Activated T-helper 17 cell treated with anti-CD3 and anti-CD28 coated beads, Interleukin-2, amount 50 U/mL, for 72 hours (primary cell): ENCODE measurements at places on chromosomes 4 and X. TPM values are rescaled to one million over a fixed set of nuclear protein-coding genes. Genes with fewer than 3 reads are reported as not detected.

GRCh38 chrX:17030092-17030491 lies 83.6 kb downstream of the REPS2 start:
- no peak for ATAC-seq

DNA sequence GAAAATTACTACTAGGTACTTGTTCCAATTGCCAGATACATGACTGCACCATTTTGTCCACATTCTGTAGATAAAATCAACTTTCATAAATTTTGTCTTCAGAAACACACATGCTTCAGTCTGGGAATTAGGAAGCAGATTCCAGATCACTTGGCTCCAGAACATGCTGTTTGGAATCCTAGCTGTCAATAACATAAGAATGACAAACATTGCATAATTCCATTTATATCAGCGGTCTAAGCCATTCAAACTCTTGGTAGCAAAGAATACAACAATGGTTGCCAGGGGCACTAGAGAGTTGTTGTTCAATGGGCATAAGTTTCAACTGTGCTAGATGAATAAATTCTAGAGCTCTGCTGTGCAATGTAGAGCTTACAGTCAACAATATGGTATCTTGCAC lies 1112.1 kb upstream of the AGA start:
- no peak for ATAC-seq

DNA sequence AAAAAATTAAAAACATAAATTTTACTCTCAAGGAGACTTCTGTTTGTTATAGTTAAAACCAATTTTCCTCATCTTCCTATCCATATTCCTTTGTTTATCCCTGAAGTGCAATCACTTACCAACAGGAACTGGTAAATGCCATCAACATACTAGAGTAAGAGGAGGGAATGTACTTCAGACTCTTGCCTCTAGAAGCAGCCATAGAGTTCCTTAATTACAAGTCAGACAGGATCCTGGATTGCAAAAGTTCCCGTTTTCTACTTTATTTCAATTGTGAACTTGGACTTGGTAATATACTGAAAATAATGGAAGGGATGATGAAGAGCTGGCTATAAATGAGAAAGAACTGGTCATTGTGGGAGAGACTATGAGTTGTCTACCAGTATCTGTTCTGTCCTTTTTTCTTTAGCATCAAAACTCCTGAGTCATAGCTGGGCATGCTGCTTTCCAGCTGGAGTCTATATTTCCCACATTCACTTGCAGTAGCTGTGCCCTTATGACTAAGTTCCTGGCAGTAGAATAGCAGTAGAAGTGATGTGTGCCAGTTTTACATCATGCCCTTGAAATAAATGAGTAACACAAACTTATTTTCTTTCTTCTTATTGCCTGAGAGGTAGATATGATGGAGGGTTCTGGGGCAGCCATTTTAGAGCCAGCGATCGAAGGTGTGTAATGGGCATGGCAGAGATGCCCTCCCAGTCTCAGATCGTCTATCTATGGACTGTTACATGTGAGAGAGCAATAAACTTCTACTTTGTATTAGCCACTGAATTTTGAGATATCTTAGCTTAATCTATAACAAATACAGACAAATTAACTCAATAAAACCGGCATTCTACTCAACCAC lies 26.8 kb upstream of the SPARCL1 start:
- peak; percentile 77 for ATAC-seq

DNA sequence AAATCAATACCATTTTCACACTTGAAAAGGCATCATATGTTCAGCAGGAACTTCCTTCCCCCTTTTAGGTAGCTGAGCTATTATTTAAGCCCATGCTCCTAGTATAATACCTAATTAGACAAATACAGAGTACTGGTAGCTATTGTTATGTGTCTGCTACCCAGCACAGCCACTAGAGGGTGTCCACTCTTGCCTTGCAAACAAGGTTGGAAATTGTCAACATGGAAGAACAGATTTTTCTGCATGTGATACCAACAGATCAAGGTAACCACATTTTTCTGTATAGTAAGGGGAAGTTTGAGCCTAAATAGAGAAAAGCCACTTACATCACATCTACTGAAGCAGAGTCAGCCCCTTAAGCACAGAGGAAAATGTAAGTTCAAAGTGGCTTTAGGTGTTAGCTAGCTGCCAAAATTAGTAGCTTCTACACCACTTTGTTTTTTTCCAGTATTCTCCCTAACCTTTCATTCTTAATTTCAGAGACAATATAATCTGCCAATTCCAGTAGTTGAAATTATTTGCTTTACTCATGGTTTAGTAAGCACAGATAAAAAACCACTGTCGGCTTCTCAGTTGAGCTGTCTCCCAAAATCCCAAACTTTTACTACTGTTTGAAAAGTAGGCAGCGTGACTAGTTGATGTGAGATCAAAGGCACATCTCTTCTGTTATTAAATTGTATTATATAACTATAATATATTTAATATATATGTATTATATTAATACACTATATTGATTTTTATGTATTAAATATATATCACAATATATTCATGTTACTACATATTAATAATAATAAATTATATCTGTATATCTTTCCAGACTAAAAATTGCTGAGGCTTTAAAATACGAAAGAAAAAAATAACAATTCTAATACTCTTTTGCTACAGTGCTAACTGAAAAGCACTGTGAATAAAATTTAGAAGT lies 38.2 kb downstream of the EDNRA start:
- peak; percentile 43 for ATAC-seq

Gene IBSP
- not detected for total RNA-seq

DNA sequence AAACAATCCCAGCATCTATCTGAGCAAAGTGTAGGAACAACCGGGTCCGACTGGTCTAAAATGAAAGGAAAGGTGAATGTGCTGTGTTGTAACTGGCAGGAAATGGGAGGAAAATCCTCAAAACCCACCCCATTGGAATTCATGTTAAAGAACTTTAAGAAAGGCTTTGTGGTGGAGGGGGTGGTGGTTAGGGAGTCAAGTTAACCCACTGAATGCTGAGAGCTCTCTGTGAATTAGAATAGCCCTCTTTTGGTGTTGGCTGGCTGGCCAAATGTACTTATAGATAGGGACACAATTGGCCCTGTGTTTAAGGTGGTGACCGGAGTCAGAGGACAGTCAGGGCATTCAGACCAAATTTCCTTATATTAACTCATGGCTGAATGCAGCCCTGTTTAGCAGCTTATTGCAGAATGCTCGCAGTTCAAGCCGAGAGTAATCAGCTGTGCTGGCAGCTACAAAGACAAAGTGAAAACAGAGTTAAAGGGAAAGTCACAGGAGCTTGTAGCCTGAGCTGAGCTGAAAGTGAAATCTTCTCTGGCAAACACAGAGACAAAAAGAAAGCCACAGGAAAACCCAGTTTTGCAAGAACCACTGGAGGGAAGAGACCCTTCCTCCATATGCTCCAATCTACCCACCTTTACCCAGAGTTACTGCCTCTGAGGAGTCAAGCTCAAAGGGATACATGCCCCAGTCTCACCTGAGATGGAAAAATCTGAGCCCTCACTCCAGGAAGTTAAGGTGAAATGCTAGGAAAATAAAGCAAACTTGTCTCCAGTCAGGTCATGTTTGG lies 38.5 kb upstream of the UGT2B7 start:
- no peak for ATAC-seq

DNA sequence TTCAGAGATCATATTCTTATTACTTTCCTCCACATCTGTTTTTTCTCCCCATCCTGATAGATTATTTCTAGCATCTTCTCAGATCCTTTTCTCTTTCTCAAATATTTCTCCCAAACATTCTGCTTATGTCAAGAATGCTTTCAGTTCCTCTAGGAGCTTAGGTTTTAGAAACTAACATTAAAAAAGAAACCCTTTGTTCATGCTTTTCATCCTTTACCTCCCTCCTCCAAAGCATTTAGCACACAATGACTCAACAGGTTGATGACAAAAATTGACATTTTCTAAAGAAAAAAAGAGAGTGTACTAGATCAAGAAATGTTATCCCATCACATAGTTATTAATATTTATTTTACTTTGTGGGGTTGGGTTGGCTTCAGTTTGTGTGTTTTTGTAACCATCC lies 16.5 kb upstream of the ALB start:
- no peak for ATAC-seq

- no peak for ATAC-seq
These were observed 79.8 kb downstream of the CLCN5 start for GRCh38 chrX:50002067-50002714.

DNA sequence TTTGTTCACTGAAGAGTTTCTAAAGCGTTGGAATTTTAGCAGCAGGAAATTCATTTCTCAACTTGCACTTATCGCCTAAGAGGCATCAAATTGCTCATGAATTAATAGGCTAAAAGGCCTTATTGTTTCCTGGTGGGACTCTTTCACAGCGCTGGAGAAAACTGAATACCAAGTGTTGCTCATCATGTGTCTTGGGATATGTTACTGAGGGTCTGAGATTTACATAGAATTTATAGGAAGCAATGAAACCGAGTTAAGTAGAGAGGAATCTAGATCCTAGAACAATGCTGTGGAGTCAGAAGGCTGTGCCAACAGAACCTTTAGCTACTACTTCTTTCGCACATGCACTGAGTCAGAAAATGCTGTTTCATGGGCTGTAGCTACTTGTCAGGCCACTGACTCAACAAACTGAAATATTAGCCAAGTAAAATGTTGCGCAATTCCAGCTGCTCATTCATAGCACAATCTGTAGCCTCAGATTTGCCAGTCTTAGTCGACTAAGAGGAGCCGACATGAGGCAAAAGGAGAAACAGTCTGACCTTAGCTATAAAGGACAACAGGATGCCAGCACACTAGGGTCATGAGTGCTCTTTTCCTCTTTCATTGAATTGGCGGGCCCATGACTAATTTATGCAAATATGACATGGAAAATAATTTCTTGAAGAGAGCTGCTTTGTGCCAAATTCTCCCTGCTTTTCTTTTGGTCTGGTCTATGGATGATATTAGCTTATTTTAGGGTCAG lies 35.9 kb upstream of the CXCL8 start:
- no peak for ATAC-seq

Gene BEX2
- total RNA-seq, result 7.4 TPM

Gene PAGE2
- not detected for total RNA-seq

- no peak for ATAC-seq
These were observed 76.4 kb downstream of the EFHC2 start for GRCh38 chrX:44267116-44267515.
